ENCODE measurements at places on chromosomes 6 and 20. TPM values are rescaled to one million over a fixed set of nuclear protein-coding genes. Genes with fewer than 3 reads are reported as not detected.

DNA sequence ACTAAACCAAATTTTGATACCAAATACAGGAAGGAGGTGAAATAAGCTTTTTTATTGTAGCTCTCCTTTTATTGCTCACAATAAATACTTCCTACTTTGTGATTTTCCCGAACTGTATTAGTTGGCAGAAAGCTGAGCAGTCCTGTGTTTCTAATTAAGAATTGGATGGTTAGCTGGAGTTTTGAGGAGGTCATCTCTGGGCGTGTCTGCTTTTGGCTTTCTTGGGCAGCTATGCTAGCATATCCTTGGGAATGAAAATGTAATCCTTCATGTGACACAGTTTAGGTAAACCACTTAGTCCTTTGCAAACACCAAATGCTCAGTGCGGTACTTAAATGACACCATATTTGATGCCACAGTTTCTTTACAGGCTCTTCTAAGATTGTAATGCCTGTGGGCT is 67.5 kb downstream of the MTHFD1L start:
- no peak for DNase-seq

SLC4A11 gene
- 0.53 TPM for polyA plus RNA-seq

DNA sequence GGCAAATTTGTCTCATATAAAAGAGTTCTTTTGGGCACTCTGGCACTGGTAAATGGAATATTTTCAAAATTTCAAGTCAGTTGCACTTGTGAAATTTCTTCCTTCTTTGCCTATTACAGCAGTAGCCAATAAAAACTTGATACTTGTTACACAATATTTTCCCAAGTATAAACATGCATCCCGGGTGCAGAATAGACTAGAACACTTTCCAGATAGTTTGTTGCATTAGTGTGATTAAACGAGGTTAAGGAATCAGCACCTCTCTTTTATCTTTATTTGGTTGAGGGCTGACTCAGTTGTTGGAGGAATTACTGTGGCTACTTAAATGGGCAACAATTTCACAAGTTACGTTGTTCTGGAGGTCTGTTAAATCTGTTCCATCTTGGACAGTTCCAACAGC is 467.5 kb downstream of the CDKAL1 start:
- DNase-seq = no peak

IP6K3 gene
- 1.6 TPM for polyA plus RNA-seq

- DNase-seq = no peak
These were observed 23.0 kb downstream of the MAP1LC3A start for GRCh38 chr20:34581341-34582184.

- no peak for DNase-seq
These were observed 621 bp downstream of the GPR63 start for GRCh38 chr6:96836631-96837080.
